Naive thymus-derived CD8-positive, alpha-beta T cell (primary cell): ENCODE measurements at places on chromosomes 16 and 17. TPM values are rescaled to one million over a fixed set of nuclear protein-coding genes. Genes with fewer than 3 reads are reported as not detected.

The ITGAD gene
- polyA plus RNA-seq = not detected

GRCh38 chr16:3861808-3862451 is 18.6 kb downstream of the CREBBP start:
- H3K27me3 ChIP-seq = no peaks in the 10 kb centered on the region
- no peak for DNase-seq
- H3K4me1 ChIP-seq = peaks cover 51% of the 10 kb centered on the region
- peak overlapping the region; percentile 67 for H3K4me3 ChIP-seq
- peak overlapping the region; percentile 75 for H3K27ac ChIP-seq

- DNase-seq = no peak
- peaks cover 57% of the 10 kb centered on the region for H3K36me3 ChIP-seq
- no peaks in the 10 kb centered on the region for H3K27me3 ChIP-seq
- no peak overlapping the region for H3K4me3 ChIP-seq
- H3K4me1 ChIP-seq = peaks cover 3% of the 10 kb centered on the region
- H3K27ac ChIP-seq = no peak overlapping the region
Measured at GRCh38 chr17:47807421-47807820, 14.2 kb downstream of the OSBPL7 start.

The NAGS gene
- 0.62 TPM for polyA plus RNA-seq

DNA sequence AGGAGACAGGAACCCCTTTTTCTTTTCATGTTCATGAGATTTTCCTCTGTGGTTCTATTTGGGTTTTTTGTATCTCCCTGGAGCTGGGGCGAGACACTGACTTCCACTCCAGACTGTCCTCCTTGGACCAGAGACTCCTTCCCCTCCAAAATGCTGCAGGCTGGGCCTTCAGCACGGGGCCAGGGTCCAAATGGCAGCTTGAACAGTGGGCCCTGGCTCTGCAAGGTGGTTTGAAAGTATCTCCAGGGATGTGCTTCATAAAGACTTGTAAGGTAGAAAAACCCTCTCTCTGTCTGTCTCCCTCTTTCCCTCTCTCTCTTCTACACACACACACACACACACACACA is 236.1 kb downstream of the ZNF423 start:
- H3K27ac ChIP-seq = no peak overlapping the region
- H3K27me3 ChIP-seq = no peaks in the 10 kb centered on the region
- H3K4me3 ChIP-seq = no peak overlapping the region
- no peaks in the 10 kb centered on the region for H3K36me3 ChIP-seq
- no peaks in the 10 kb centered on the region for H3K4me1 ChIP-seq

GRCh38 chr17:73335591-73336407 is 24.0 kb upstream of the CDC42EP4 start:
- no peak overlapping the region for H3K27ac ChIP-seq
- no peaks in the 10 kb centered on the region for H3K27me3 ChIP-seq
- no peak for DNase-seq
- H3K4me3 ChIP-seq = no peak overlapping the region
- no peaks in the 10 kb centered on the region for H3K4me1 ChIP-seq

GRCh38 chr16:85221771-85222154 is 109.5 kb upstream of the CIBAR2 start:
- peaks cover 1% of the 10 kb centered on the region for H3K4me1 ChIP-seq
- no peaks in the 10 kb centered on the region for H3K36me3 ChIP-seq
- no peak overlapping the region for H3K4me3 ChIP-seq
- no peak overlapping the region for H3K27ac ChIP-seq
- no peaks in the 10 kb centered on the region for H3K27me3 ChIP-seq

The NEURL4 gene
- polyA plus RNA-seq = 1.1 TPM

DNA sequence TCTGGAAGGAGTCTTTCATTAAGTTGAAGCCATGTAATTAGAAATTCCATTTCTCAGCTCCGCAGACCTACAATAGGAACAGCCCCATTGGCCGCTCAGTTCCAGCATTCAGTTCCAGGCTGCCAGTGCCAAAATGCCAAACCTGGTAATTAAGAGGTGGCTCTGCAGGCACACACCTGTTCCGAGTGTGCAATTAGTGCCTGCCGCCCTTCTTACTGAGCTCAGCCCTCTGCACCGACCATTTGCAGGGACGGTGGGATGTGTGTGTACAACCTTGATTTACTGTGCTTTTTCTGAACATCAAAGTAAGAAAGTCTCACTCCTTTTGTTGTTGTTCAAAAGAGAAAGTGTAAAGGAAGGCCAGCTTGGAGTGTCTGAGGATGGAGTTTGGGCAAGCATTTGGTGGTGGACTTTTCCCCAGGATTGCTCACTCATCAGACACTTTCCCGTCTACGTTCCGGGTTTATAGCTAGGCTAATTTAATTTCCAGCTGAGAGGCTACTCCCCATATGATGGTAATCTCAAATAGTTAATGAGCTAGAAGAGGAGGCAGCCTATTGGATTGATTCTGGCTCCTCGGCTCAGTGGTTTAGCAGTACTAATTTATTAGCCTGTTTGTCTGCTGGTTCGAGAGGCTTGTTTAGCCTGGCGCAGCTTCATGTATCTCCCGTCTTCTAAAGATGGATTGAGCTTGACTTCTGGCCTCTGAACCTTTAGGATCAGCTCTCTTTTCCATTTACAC is 20.0 kb downstream of the HS3ST3B1 start:
- H3K36me3 ChIP-seq = peaks cover 3% of the 10 kb centered on the region
- H3K4me1 ChIP-seq = peaks cover 53% of the 10 kb centered on the region
- H3K27me3 ChIP-seq = no peaks in the 10 kb centered on the region
- no peak for DNase-seq
- H3K27ac ChIP-seq = peak overlapping the region; percentile 49

GRCh38 chr16:20675488-20676267 is 21.8 kb downstream of the ACSM1 start:
- H3K4me1 ChIP-seq = peaks cover 36% of the 10 kb centered on the region
- DNase-seq = no peak
- no peaks in the 10 kb centered on the region for H3K27me3 ChIP-seq
- peak overlapping the region; percentile 88 for H3K4me3 ChIP-seq
- H3K36me3 ChIP-seq = no peaks in the 10 kb centered on the region

The UNC45B gene
- 0.59 TPM for polyA plus RNA-seq

GRCh38 chr17:78806451-78806850 is 24.4 kb upstream of the CYTH1 start:
- H3K27me3 ChIP-seq = no peaks in the 10 kb centered on the region
- H3K4me1 ChIP-seq = peaks cover 54% of the 10 kb centered on the region
- peak overlapping the region; percentile 87 for H3K27ac ChIP-seq
- peak; percentile 78 for DNase-seq
- H3K36me3 ChIP-seq = peaks cover 89% of the 10 kb centered on the region

The BMERB1 gene
- 1.4 TPM for polyA plus RNA-seq

The USP22 gene
- polyA plus RNA-seq = 34.3 TPM

The TBC1D3H gene
- polyA plus RNA-seq = not detected

DNA sequence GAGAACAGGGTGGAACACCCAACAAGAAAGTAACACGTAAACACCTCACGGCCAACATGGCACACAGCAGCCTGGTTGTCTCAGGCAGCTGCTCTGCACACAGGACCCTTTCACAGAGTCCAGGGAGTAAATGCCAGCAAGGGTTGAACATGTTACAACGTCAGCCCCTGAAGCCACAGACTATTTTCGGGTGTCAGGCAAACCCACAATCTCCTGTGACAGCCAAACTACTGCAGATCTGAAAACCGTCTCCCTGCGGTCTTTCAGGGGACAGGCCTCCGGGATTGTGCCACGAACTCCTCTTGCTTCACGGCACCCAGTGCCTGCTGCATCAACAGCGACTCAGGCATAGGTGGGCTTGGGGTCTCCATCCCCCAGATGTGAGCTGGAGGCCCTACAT is 127.7 kb downstream of the XYLT1 start:
- no peaks in the 10 kb centered on the region for H3K27me3 ChIP-seq
- H3K27ac ChIP-seq = peak overlapping the region; percentile 88
- peak overlapping the region; percentile 69 for H3K4me3 ChIP-seq
- peaks cover 2% of the 10 kb centered on the region for H3K36me3 ChIP-seq
